Spinal cord (tissue), 10 donors: ENCODE measurements at places on chromosomes 2 and 18. TPM values are rescaled to one million over a fixed set of nuclear protein-coding genes. Genes with fewer than 3 reads are reported as not detected.

- no peak for DNase-seq
These were observed 75.0 kb downstream of the PTGR3 start for GRCh38 chr18:75133721-75134610.

DNA sequence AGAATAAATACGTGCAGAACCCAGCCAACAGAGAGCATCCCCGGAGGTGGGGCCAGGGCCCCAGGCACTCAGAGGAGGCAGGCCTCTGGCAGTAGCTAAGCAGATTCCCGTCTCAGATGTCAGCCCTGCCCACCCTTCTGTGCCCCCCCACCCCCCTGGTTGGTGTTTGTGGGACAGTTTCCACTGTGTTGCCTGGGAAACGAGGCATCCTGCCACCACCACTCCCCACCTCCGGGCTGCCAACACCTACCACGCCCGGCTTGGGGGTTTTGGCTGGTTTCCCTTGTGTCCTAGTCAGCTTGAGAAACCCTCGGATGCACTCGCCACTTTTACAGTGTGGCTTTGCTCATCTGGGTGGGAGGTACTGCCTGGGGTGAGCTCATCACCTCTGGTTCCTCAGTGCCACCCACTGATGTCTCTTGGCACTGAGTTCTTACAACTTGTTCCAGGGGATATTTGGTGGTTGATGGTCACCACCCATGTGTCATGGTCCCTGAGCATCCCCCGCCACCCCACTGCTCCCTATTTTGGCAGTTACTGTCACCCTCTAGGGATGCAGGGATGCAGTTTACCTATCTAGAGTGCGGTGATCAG lies 72.4 kb upstream of the YWHAQ start:
- DNase-seq, result peak; percentile 75

PMAIP1 gene
- total RNA-seq, result 1.4 TPM

REG1B gene
- not detected for total RNA-seq

ARL5A gene
- total RNA-seq, result 107 TPM
